ENCODE measurements at places on chromosomes 6 and 20. TPM values are rescaled to one million over a fixed set of nuclear protein-coding genes. Genes with fewer than 3 reads are reported as not detected.
A peak's percentile ranks its signal among the peaks of the same experiment; 100 is the strongest.

DNA sequence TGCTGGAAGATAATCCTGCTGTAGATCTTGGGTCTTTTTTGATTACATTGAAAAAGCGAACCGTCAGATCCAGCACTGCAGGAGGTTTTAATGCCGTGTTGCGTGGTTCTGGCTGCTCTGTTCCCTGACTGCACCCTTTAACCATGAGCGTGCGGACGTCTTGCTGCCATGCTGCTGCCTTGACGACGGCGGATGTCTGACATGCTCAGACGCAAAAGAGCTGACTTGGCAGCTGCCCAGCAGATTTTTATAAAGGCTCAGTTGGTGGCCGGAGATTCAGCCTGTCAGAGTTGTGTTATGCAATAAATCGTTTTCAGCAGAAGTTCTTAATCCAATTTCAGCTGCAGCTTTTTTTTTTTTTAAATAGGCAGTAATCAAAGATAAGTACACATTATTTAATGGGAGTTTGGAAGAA lies 119.4 kb downstream of the JARID2 start:
- H3K27me3 ChIP-seq, result no peaks in the 10 kb centered on the region
- H3K4me3 ChIP-seq, result no peak overlapping the region
- DNase-seq, result peak; percentile 51
- H3K4me1 ChIP-seq, result no peaks in the 10 kb centered on the region

DNA sequence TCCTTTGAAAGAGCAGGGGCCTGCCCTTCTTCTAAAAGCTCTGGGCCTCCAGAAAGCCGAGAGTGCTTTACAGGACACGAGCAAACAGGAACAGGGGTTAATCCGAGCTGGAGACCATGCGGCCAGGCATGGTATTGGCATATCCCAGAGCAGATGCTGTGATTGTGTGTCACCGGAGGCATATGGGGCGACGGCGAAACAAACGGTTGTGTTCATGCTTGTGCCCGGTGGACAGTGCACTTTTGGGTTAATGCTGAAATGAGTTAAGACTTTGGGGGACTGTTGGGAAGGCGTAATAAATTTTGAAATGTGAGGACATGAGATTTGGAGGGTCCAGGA lies 1088.7 kb upstream of the DEFB115 start:
- H3K27me3 ChIP-seq, result no peaks in the 10 kb centered on the region
- H3K4me3 ChIP-seq, result no peak overlapping the region

- no peaks in the 10 kb centered on the region for H3K4me1 ChIP-seq
- no peak overlapping the region for H3K4me3 ChIP-seq
- H3K36me3 ChIP-seq, result no peaks in the 10 kb centered on the region
- H3K27me3 ChIP-seq, result no peaks in the 10 kb centered on the region
- H3K27ac ChIP-seq, result no peak overlapping the region
- DNase-seq, result no peak
Measured at GRCh38 chr20:2942439-2942838, 69.2 kb downstream of the PTPRA start.

GRCh38 chr6:21596145-21596948 lies 2.8 kb downstream of the SOX4 start:
- H3K36me3 ChIP-seq, result no peaks in the 10 kb centered on the region
- peak; percentile 72 for DNase-seq
- H3K27ac ChIP-seq, result peak overlapping the region; percentile 97
- H3K27me3 ChIP-seq, result no peaks in the 10 kb centered on the region

- DNase-seq, result no peak
- H3K4me1 ChIP-seq, result no peaks in the 10 kb centered on the region
- no peak overlapping the region for H3K4me3 ChIP-seq
- no peak overlapping the region for H3K27ac ChIP-seq
Measured at GRCh38 chr6:51654647-51655046, 432.8 kb downstream of the PKHD1 start.

ADGRF4 gene
- total RNA-seq, result not detected

Measured in uterus (tissue), 4 donors.